ENCODE measurements at places on chromosomes 5 and 9. TPM values are rescaled to one million over a fixed set of nuclear protein-coding genes. Genes with fewer than 3 reads are reported as not detected.

- no peaks in the 10 kb centered on the region for H3K27me3 ChIP-seq
- peak overlapping the region; percentile 58 for H3K27ac ChIP-seq
- H3K4me1 ChIP-seq = peaks cover 54% of the 10 kb centered on the region
- DNase-seq = peak; percentile 88
- H3K36me3 ChIP-seq = no peaks in the 10 kb centered on the region
Observed at GRCh38 chr5:57804007-57804444, 321.4 kb upstream of the ACTBL2 start.

- H3K4me1 ChIP-seq = no peaks in the 10 kb centered on the region
- peaks cover 12% of the 10 kb centered on the region for H3K27me3 ChIP-seq
- H3K27ac ChIP-seq = no peak overlapping the region
- peaks cover 5% of the 10 kb centered on the region for H3K36me3 ChIP-seq
- DNase-seq = no peak
Observed at GRCh38 chr9:95715868-95716435, 159.5 kb upstream of the ERCC6L2 start.

DNA sequence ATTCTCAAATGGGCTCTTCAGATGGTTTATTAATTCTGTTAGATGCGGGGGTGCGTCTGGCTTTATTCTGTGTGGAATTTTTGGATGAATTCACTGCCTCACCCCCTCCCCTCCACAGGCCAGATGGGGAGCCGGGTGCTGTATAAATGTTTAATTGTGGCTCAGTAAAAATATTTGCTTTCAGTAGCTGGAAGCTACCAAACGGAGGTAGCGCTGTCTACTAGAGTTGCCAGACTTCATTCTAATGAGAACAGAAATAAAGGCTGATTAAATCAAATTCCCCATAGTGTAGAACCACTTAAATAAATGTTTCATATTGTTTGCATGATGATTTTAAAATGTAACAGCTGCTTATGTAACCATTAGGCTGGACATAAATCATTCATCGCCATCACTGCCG, 34.5 kb upstream of the KCNMB1 start:
- peaks cover 3% of the 10 kb centered on the region for H3K4me1 ChIP-seq
- H3K36me3 ChIP-seq = no peaks in the 10 kb centered on the region
- H3K27ac ChIP-seq = no peak overlapping the region

DNA sequence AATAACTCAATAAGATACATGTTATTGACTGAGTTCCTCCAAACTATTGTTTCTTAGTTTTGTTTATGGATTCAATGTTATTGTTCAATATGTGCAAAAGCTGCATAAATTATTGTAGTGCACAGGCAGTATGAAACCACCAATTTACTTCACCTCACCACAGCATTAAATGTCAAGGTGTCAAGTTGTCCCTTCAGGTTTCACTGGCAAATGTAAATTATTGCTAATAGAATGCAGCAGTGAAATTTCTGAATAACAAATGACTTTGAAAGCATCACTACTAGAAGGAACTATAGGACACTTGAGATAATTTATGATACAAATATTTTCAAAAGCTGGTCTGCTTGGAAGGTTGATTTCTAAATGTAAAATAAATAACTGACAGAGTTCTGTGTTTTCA, 116.4 kb upstream of the PTPRD start:
- no peaks in the 10 kb centered on the region for H3K27me3 ChIP-seq
- DNase-seq = no peak
- H3K4me1 ChIP-seq = no peaks in the 10 kb centered on the region
- H3K36me3 ChIP-seq = no peaks in the 10 kb centered on the region

GRCh38 chr5:96402500-96402899, 30.5 kb downstream of the PCSK1 start:
- H3K4me1 ChIP-seq = peaks cover under 1% of the 10 kb centered on the region
- peaks cover 18% of the 10 kb centered on the region for H3K27me3 ChIP-seq
- no peak overlapping the region for H3K27ac ChIP-seq
- H3K36me3 ChIP-seq = no peaks in the 10 kb centered on the region
- H3K4me3 ChIP-seq = no peak overlapping the region

DNA sequence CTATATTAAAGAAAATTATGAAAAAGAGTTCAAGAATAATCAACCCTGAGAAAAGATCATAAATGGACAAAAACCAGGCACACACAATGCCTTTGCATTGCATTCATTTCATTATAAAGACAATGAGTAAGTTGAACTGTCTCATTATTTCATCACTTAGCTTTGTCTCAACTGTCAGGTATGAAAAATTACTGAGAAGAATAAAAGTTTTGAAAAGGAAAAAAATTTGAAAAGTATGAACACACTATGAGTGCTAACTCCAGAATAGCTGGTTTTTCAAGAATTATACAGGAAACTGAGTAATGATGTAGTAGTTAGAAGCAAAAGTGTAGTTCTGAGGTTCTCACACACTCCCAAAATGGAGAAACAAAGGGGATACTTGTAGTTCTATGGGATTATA, 16.3 kb upstream of the ANXA1 start:
- H3K27ac ChIP-seq = 0 out of 2 replicates have a peak overlapping the region, but pooled peaks have one; percentile 11
- peaks cover 57% of the 10 kb centered on the region for H3K4me1 ChIP-seq
- H3K4me3 ChIP-seq = no peak overlapping the region
- no peaks in the 10 kb centered on the region for H3K36me3 ChIP-seq
- no peak for DNase-seq
- no peaks in the 10 kb centered on the region for H3K27me3 ChIP-seq

GRCh38 chr5:93406971-93407401, 174.0 kb downstream of the NR2F1-AS1 start:
- no peak overlapping the region for H3K27ac ChIP-seq
- no peak for DNase-seq
- 0 out of 2 replicates have a peak, but pooled peaks cover 5% of the 10 kb centered on the region for H3K36me3 ChIP-seq
- peaks cover 11% of the 10 kb centered on the region for H3K4me1 ChIP-seq
- no peaks in the 10 kb centered on the region for H3K27me3 ChIP-seq
- no peak overlapping the region for H3K4me3 ChIP-seq

- 0 out of 2 replicates have a peak overlapping the region, but pooled peaks have one; percentile 60 for H3K27ac ChIP-seq
- DNase-seq = peak; percentile 11
- peaks cover 4% of the 10 kb centered on the region for H3K27me3 ChIP-seq
- H3K4me3 ChIP-seq = no peak overlapping the region
- peaks cover 12% of the 10 kb centered on the region for H3K36me3 ChIP-seq
- peaks cover 25% of the 10 kb centered on the region for H3K4me1 ChIP-seq
Observed at GRCh38 chr9:136441191-136441680, 1.6 kb upstream of the INPP5E start.

The ZNF883 gene
- 6.8 TPM for total RNA-seq

The NAIP gene
- 0.15 TPM for total RNA-seq

DNA sequence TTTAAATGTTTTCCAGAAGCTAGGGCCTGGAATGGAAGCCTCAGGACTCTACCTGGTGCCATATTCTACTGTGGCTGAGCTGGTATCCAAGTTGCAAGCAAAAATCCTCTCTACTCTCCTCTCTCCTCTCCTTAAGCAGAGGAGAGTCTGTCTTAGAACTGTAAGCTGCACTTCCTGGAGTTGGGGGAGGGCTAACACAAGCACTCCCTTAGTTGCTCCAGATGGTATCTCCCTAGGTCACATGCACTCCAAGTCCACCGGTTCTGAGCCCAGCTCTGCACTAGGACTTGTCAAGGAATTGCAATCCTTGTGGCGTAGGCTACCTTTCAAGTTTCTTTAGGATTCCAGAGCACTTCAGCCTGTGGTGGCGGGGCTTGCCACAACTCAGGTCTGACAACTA, 513.9 kb upstream of the RGMB start:
- H3K36me3 ChIP-seq = peaks cover 35% of the 10 kb centered on the region
- no peaks in the 10 kb centered on the region for H3K27me3 ChIP-seq
- H3K4me3 ChIP-seq = no peak overlapping the region
- no peak for DNase-seq
- H3K4me1 ChIP-seq = peaks cover 29% of the 10 kb centered on the region
- H3K27ac ChIP-seq = no peak overlapping the region

DNA sequence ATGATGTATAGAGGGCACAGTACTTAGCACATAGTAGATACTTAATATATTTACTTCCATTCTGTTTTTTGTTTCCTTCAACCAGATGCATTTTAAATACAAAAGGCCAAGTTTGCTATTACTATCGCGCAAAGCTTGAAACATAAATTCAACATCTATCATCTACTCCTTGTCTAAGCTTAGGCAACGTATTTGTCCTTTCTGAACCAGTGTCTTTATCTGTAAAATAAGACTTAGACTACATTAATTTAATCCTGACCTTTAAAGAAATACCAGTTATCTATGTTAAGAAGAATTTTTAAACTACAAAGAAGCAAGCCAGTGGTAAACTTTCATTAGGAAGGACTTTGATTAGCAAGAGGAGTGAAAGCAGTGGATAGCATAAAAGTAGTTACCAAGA, 173.0 kb downstream of the WDR70 start:
- peaks cover 5% of the 10 kb centered on the region for H3K36me3 ChIP-seq
- no peak for DNase-seq
- H3K27ac ChIP-seq = no peak overlapping the region
- H3K27me3 ChIP-seq = no peaks in the 10 kb centered on the region
- H3K4me3 ChIP-seq = no peak overlapping the region
- H3K4me1 ChIP-seq = peaks cover 19% of the 10 kb centered on the region

DNA sequence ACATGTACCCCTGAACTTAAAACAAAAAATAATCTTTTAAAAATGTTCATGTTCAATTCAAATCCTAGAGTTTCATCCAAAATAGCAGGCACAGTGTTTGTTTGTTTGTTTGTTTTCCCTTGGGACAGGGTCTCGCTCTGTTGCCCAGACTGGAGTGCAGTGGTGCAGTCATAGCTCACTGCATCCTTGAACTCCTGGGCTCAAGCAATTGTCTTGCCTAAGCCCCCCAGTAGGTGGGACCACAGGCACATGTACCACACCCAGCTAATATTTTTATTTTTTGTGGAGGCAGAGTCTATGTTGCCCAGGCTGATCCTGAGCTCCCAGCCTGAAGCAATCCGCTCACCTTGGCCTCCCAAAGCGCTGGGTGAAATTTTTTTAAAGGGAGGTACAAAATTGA, 5.0 kb upstream of the POLR1E start:
- H3K27me3 ChIP-seq = peaks cover 19% of the 10 kb centered on the region
- DNase-seq = no peak
- H3K27ac ChIP-seq = no peak overlapping the region
- H3K4me3 ChIP-seq = no peak overlapping the region
- peaks cover 26% of the 10 kb centered on the region for H3K4me1 ChIP-seq
- H3K36me3 ChIP-seq = no peaks in the 10 kb centered on the region

- H3K27ac ChIP-seq = no peak overlapping the region
- no peak for DNase-seq
- H3K4me3 ChIP-seq = no peak overlapping the region
- peaks cover 9% of the 10 kb centered on the region for H3K27me3 ChIP-seq
- no peaks in the 10 kb centered on the region for H3K36me3 ChIP-seq
Observed at GRCh38 chr5:158178535-158178934, 319.6 kb upstream of the CLINT1 start.

The CRHBP gene
- not detected for total RNA-seq

DNA sequence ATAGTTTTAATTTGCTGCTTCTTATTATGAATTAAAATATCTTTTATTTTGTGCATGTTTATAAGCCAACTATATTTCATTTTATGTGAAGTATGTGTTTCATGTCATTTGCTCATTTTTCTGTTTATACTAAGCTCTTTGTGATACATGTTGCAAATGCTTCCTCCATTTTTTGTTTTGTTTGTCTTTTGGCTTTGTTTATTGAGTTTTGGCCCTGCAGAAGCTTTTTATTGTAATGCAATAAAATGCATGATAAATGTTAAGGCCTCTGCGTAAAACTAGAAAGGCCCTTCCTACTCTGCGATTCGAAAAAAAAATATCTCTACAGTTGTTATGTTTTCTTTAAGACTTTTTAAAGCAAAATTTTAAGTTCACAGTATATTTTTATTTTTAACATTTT, 9.4 kb downstream of the ZNF366 start:
- H3K4me1 ChIP-seq = peaks cover 46% of the 10 kb centered on the region
- no peaks in the 10 kb centered on the region for H3K27me3 ChIP-seq
- DNase-seq = no peak
- H3K4me3 ChIP-seq = no peak overlapping the region
- H3K36me3 ChIP-seq = no peaks in the 10 kb centered on the region

- H3K27ac ChIP-seq = no peak overlapping the region
- no peaks in the 10 kb centered on the region for H3K36me3 ChIP-seq
- no peak for DNase-seq
- no peaks in the 10 kb centered on the region for H3K4me1 ChIP-seq
Observed at GRCh38 chr9:87359264-87359663, 138.4 kb upstream of the DAPK1 start.

DNA sequence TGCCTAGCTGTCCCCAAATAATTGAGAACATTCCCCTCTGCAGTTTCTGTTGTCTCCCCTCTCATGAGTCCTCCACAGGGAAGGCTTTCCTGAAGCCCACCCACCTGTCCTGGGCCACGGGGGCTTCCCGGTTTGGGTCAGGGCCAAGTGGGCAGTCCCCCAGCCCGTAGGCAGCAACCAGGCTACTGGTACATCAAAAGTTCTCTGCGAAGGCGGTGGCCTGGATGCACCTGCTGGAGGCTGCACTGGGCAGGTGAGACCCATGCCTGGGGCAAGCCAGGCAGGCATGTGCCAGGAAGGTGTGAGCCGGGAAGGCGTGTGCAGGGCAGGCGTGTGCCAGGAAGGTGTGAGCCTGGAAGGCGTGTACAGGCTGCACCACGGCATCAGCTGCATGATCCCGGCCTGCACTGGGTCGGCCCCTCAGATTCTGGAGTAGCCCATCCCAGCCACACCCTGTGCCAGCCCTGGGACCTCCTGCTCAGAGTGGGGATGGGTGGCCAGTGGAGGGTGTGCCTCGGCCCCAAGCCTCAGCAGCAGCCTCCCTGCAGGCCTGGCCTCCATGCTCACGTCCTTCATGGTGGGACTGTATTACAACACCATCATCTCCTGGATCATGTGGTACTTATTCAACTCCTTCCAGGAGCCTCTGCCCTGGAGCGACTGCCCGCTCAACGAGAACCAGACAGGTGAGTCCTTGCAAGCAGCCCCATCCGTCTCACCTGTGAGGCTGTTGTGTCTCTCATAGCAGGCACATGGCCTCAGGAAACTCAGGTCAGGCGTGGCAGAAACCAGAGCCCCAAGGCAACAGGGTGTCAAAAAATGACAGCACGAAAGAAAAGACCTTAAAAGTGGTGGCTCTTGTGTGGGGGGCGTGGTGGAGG, 8.7 kb downstream of the SLC6A19 start:
- DNase-seq = no peak
- no peak overlapping the region for H3K4me3 ChIP-seq
- H3K4me1 ChIP-seq = no peaks in the 10 kb centered on the region
- H3K27me3 ChIP-seq = peaks cover 12% of the 10 kb centered on the region
- no peak overlapping the region for H3K27ac ChIP-seq

- H3K36me3 ChIP-seq = peaks cover 30% of the 10 kb centered on the region
- DNase-seq = peak; percentile 57
- H3K4me3 ChIP-seq = peak overlapping the region; percentile 27
- H3K27ac ChIP-seq = peak overlapping the region; percentile 57
Observed at GRCh38 chr5:95808686-95809413, 13.7 kb downstream of the GLRX start.

The WNT8A gene
- total RNA-seq = not detected

GRCh38 chr5:145887976-145888574, 15.3 kb upstream of the GRXCR2 start:
- 0 out of 2 replicates have a peak, but pooled peaks cover 6% of the 10 kb centered on the region for H3K36me3 ChIP-seq
- peak; percentile 48 for DNase-seq
- H3K27ac ChIP-seq = no peak overlapping the region
- H3K4me1 ChIP-seq = 0 out of 2 replicates have a peak, but pooled peaks cover 5% of the 10 kb centered on the region
- no peak overlapping the region for H3K4me3 ChIP-seq

DNA sequence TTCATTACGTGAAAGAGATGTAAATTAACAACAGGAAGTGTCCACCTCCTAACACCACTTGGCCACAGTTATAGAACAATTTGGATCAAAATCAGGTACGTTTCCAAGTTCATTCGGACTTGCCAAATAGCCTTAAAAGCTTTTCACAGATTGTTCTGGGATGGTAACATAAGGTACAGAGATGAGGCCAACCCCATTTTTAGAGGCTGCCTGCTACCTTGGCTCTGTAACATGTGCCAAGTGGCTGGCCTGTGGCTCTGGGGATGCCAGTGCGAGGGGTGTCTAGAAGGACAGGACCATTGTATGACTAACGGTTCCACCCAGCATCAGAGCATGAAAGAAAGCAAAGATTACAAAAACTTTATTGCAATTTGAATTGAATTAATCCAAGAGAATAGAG, 91.0 kb downstream of the LHFPL2 start:
- no peak for DNase-seq
- H3K36me3 ChIP-seq = peaks cover 12% of the 10 kb centered on the region
- H3K4me3 ChIP-seq = no peak overlapping the region
- H3K27me3 ChIP-seq = peaks cover 1% of the 10 kb centered on the region
